ENCODE measurements at places on chromosomes 7 and 10.

DNA sequence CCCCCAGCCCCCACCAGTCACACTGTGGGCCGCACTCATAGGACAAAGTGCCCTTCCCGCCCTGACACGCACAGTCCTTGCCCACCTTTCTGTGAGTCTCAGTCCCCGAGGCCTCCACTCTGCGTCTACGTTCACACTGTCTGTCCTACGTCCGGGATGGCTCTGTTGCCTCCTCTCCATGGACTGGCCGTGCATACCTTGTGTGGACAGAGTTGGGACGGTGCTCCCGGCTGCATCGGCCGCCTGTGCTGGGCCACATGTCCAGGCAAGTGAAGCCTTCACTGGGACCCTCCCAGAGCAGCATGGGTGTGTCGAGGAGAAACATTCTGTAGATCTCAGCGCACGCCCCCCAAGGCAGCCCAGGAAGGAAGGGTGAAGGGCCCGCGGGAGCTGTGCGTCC is 239.0 kb downstream of the MGMT start:
- no peak for DNase-seq

- no peak for DNase-seq
Observed at GRCh38 chr7:99004216-99004615, 125.9 kb downstream of the TRRAP start.

DNA sequence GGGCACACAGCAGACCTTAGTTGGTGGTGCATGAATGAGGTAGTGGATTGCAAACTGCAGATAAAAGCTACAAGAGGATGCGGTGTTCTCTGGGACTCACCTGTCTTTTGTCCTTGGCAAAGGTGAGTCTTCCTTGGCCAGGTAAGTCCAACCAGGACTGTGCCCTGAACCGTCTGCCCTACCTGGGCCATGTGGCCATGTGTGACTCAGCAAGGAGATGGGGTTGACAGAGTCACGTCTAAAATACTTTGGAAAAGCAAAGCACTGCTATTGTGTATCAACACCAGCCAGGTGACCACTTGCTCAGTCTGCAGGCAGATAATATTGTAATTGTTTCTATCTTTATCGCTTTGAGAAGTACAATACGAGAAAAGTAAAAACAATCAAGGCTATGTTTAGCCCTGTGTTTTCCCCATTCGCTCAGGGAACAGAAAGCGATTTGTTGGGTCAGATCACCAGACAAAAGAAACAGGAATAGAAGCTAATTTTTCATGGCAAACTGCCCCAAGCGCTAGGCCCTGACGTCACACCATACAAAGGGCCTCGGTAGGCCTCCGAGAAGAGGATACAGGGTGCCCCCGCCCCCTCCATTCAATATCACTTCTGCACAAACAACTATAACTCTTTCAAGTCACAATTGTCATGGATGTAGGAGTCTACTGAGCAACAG is 57.3 kb downstream of the FAM53B start:
- DNase-seq: no peak

- no peak for DNase-seq
Observed at GRCh38 chr10:25901199-25901598, 32.8 kb upstream of the MYO3A start.

- DNase-seq: no peak
Observed at GRCh38 chr10:104303594-104304355, 34.5 kb downstream of the ITPRIP start.

GRCh38 chr7:1247527-1248041 is 14.9 kb downstream of the UNCX start:
- DNase-seq: no peak

DNA sequence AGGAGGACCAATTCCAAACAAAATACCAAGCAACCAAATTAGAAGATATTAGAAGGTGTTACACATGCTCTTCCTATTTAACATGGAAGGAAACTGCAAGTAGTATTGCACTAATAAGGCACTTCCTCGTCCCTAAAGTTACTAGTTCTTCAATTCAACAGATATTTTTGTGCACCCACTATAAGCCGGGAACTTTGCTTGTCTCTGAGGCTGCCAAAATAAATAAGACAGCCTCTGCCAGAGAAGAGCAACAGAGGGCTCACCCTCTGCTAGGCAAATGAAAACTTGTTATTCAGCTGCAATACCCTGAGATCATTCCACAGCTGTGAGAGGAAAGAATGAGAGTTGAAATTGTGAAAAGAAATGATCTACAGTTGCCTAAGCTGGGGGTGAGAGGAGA is 37.4 kb upstream of the GSAP start:
- no peak for DNase-seq

DNA sequence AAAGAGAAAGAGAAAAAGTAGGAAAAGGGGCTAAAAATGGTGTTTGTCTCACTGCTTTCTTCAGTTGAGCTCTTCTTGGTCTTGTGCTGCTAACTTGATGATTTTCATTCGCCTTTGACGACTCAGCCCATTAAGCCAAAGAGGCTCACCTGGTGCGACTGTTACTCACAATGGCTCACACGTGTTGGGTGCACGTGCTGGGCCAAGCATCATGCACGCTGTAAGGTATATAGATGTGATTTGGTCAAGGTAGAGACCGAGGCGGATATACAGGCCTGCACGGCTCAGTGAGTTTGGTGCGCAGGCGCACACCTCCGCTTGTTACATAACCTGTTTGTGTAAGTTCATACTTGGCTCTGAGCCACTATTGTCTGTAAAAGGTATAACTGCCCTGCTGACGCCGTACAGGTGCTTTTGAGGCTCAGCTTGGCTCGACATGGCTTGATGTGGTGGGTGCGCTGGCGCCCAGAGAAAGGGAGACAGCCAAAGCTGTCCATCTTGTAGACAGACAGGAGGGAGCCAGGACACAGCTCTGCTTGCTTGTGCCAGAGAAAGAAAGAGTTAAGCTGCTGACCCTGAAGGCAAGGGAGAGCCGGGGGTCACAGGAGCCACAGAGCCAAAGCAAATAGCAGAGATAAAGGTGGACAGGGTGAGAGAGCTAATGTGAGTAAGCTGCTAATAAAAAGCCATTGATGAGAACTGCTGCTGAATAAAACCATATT is 33.6 kb downstream of the ANKRD16 start:
- no peak for DNase-seq

GRCh38 chr10:29734640-29734961 is 99.8 kb upstream of the SVIL start:
- DNase-seq: peak; percentile 16

- DNase-seq: no peak
Observed at GRCh38 chr7:65390588-65390987, 16.9 kb downstream of the ZNF92 start.

- DNase-seq: no peak
Observed at GRCh38 chr10:106789623-106790022, 374.9 kb downstream of the SORCS1 start.

- DNase-seq: no peak
Observed at GRCh38 chr10:108782411-108782810, 1140.9 kb downstream of the XPNPEP1 start.

GRCh38 chr10:118163217-118163616 is 116.5 kb upstream of the RAB11FIP2 start:
- no peak for DNase-seq

GRCh38 chr7:424301-424935 is 95.2 kb downstream of the PDGFA start:
- DNase-seq: no peak

- no peak for DNase-seq
Observed at GRCh38 chr10:31875608-31876007, 53.0 kb downstream of the ARHGAP12 start.

GRCh38 chr7:46568420-46569132 is 647.5 kb upstream of the IGFBP3 start:
- no peak for DNase-seq

- no peak for DNase-seq
Observed at GRCh38 chr10:72847681-72848080, 45.9 kb upstream of the OIT3 start.

DNA sequence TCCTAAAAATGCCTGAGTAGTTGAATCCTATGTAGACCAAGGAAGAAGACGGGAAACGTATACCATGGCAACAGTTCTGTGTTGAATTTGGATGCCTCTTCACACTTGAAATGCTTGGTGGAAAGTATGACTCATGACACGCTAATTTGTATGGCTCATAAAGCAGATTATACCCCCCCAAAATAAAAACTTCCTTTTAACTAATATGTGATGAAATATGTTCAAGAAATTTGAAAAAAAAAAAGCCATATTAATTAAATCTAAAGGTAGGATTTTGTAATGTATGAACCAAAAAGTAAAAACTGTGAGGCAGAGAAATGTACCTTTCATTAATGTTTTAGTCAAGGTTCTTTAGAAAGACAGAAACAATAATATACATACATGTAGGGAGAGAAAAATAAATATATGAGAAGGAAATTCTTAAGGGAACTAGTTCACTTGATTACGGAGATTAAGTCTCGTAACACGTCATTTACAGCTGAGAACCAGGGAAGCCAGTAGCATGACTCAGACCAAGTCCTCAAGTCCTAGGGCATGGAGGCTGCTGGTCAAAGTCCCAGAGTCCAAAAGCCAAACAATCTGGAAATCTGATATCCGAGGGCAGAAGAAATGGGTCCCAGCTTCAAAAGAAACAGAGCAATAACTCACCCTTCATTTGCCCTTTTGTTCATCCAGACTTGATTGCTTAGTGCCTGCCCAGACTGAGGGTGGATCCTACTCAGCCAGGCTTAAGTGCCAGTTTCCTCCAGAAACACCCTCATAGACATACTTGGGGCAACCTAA is 485.1 kb downstream of the SEMA3D start:
- peak; percentile 52 for DNase-seq

DNA sequence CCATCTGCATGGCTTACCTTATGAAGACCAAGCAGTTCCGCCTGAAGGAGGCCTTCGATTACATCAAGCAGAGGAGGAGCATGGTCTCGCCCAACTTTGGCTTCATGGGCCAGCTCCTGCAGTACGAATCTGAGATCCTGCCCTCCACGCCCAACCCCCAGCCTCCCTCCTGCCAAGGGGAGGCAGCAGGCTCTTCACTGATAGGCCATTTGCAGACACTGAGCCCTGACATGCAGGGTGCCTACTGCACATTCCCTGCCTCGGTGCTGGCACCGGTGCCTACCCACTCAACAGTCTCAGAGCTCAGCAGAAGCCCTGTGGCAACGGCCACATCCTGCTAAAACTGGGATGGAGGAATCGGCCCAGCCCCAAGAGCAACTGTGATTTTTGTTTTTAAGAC is 12.4 kb downstream of the DUSP5 start:
- DNase-seq: no peak

GRCh38 chr10:98778277-98778759 is 331.6 kb upstream of the HPS1 start:
- DNase-seq: no peak

DNA sequence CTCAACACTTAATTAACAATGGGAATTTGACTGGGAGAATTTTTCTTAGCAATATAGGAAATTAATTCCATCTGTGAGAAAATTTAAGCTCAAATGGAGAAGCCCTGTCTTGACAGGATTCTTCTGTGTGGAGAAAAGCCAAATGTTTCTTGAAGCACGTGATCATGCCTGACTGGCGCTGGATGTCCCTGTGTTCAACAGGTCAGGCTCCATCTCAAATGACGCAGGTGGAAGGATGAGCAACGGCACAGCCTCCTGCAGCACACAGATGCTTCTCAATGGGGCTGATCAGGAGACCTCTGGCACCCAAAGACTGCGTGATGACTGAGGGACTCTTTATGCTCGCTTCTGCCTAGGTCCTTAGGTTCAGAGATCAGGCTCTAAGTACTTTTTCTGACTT is 143.8 kb downstream of the RSU1 start:
- DNase-seq: no peak

DNA sequence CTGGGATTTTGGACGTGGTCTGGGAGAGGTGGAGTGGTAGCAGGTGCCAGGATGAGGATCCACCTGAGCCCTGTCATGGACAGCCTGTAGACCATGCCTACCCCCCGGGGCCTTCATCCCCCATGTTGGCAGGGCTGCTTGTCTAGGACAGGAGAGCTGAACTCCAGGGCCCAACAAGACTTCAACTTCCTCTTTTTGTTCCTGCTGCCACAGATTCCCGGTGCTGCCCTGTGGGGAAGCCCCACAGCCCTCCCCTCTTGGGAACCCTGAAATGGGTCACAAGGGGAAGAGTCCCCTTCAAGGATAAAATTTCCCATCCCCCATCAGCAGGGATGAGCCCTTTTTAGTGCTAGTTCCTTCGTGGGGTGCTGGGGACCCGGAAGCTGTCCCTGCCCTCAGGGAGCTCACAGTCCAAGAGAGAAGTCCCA is 1.3 kb upstream of the CUEDC2 start:
- no peak for DNase-seq

GRCh38 chr7:122688400-122688998 is 10.4 kb downstream of the RNF133 start:
- no peak for DNase-seq

DNA sequence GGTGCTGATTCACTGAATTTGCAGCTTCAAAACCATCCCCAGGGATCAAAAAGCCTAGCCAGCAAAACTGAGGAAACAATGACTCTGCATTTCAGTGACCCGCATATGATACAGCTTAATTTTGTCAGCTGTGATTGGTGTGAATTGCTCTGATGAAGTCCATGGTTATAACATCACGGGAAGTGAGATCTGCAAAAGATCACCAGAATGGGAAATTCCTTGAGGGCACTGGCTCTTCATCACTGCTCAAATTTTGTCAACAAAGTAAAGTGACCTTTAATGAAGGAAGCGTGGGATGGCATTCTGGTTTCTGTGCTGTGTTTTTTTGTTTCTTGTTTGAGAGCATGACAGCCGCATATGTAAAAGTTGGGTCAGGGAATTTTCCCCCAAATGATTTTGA is 745.9 kb downstream of the GATA3 start:
- no peak for DNase-seq

- no peak for DNase-seq
Observed at GRCh38 chr10:27439101-27439500, 65.0 kb upstream of the RAB18 start.

GRCh38 chr10:114684084-114684821 is 26.2 kb upstream of the ABLIM1 start:
- no peak for DNase-seq

DNA sequence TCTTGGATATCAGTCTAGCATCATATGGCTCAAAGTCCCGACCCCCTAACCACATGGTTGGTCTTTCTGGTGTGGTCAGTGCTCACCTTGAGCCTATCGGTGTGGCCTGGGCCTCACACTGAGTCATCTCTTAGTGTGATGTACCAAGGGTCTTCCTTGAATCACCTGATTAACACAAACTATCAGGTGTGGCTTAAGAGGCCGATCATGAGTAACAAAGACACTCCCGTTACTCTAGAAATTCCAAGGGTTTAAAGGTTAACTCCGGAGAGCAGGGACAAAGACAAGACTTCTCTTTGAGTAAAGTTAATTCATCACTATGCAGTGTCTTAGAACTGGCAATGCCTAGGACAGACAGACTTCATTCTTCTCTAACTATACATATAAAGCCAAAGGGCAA is 52.3 kb upstream of the ARMC3 start:
- no peak for DNase-seq

GRCh38 chr10:132438091-132439024 is 41.4 kb downstream of the PWWP2B start:
- DNase-seq: no peak

DNA sequence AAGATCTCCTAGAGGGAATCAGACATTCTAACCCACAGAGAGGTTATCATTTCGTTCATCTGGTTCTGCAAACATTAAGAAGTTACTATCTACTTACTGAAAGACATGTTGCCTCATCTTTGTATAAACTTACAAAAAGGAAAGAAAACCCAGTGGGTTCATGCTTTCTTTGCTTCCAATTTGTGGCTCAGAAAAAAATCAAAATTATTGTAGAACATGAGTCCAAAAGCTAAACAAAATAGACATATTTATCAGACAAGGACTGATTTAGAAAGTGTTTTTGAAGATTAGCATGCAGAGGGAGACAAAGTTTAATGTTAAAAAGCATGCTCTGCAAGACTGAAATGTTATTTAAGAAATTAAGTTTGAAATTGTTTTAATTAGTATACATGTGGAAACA is 123.1 kb downstream of the MBL2 start:
- DNase-seq: no peak
